ENCODE measurements at places on chromosomes 3 and 15.

DNA sequence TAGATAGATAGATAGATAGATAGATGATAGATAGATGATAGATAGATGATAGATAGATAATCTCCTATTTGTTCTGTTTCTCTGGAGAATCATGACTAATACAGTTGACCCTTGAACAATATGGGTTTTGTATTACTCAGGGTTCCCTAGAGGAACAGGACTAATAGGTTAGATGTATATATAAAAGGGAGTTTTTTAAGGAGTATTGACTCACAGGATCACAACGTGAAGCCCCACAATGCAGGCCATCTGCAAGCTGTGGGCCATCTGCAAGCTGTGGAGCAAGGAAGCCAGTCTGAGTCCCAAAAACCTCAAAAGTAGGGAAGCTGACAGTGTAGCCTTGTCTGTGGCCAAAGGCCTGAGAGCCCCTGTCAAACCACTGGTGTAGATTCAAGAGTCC, 67.6 kb downstream of the PYDC2 start:
- DNase-seq = no peak

DNA sequence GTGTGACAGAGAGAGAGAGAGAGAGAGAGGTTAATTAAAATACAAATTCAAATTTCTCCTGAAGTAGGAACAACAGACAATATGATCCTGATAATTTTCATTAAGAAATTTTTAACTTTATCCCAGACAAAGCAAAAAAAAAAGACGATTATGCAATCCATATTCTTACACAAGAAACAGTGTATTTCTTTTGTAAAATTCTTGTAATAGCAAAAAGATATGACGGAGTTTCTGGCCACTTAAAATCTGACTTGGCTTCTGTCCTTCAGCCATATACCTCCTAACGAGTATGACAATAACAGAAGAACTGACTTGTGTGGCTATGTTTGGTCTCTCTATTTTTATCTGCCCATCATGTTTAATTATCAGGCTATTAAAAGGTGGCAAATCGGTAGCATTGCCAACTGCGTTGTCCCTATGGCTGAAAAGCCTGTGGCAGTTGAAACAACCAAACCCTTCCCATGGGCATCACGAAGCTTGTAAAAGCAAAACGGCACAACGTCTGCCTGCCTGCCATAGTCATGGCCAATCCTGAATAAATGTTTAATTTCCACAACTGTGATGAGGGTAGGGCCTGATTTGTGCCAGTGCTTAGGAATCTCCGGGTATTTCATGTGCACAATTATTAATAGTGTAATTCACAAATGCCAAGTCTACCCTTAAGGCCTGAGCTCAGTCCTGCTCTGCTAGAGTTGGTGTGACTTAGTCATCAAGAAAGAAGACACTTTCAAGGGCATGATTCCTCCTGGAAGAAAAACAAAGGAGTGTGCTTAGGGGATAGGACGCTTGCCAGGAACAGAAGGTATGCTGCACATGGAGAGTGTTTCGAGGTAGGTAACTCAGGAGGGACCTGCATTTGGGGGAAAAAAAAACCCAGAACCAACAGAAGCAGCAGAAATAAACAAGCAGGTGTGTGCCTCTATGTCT, 1090.2 kb downstream of the FHIT start:
- DNase-seq = peak; percentile 31

GRCh38 chr3:45537616-45537969, 57.0 kb upstream of the LIMD1 start:
- no peak for DNase-seq

DNA sequence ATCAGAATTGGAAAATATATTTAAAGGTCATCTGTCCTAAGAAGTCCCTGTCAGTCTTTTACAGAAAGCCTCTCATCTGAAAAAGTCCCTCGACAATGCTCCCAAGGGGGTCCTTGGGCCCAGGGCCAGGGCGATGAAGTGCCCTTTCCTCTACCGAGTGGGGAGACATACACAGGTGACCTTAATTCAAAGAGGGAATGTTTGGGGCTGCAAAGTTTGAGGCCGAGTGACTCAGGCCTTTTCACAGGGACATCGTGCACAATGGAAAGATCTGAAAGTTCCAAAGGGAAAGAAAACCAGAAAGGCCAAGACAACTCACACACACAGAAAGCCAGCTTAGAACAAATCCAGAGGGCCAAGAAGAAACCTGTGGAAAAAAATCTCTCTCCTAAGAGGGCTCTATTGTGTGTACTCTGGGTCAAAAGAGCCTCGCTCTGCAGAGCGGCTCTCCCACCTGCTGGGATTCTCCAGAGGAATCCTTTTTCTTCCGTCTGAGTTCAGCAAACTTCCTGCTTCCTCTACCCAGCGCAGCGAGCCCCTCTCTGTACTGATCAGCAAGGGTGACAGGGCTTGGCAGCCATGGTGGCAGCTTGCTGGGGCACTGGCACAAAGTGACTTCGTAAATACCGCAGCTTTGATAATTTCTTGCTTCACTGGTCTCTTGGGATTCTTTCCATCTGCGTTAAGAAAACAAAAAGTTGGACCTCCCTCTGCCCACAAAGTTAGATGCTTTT, 259.1 kb downstream of the OPA1 start:
- no peak for DNase-seq

DNA sequence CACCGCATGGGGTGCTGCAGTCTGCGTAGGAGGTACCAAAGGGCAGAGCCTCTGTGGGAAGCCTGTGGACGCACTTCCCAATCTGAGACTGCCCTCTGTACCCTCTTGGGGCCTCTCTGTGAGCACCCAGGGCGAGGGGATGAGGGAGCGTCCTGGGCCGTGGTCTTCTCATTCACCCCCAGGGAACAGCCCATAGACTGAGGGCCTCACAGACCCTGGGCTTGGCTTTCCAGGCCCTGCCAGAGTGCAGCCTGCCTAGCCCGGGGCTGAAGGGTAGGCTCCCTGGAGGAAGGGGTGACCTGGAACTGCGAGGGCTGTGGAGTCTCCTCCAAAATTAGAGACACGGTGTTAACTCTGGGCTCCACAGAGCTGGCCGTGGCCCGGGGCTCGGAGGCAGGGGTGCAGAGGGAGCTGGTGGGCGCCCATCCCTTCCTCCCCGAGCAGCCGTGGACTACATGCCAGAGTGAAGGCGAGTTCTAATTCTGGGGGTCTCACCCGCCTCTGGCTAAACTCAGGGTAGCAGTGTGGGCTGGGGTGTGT, 468 bp upstream of the SPTBN5 start:
- no peak for DNase-seq

GRCh38 chr15:44569316-44569715, 32.4 kb downstream of the EIF3J start:
- DNase-seq = no peak

- no peak for DNase-seq
Observed at GRCh38 chr15:32994810-32995424, 199.6 kb downstream of the FMN1 start.

DNA sequence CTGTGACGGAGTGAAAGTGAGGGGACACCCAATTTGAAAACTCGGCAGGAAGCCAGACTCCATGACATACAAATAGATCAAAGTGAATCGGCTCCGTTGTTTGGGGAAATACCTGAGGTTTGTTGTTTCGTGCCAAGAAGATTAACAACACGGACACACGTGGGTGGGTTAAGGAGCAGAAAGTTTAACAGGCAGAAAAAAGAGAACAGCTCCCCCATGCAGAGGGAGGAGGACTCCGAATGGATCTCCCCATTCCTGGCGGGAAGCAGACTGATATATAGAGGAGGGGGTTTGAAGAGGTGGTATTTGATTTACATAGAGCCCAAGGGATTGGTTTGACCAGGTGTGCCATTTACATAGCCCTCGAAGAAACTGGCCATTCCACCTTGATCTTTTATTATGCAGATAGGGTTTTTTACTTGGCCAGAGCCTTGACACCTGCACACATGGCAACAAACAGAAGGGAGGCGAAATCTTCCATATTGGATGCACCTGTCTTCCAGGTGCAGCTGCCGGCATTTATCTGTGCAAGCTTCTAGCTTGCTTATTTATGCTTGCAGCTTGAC, 4.8 kb upstream of the SACM1L start:
- no peak for DNase-seq

GRCh38 chr3:46856576-46857471, 6.4 kb downstream of the MYL3 start:
- no peak for DNase-seq

GRCh38 chr15:71746719-71747118, 63.6 kb upstream of the NR2E3 start:
- DNase-seq = no peak

- DNase-seq = no peak
Observed at GRCh38 chr3:82229397-82229796, 468.0 kb upstream of the GBE1 start.

- no peak for DNase-seq
Observed at GRCh38 chr15:101087172-101087769, 164.6 kb downstream of the CHSY1 start.

- DNase-seq = no peak
Observed at GRCh38 chr15:58277333-58277732, 139.2 kb downstream of the AQP9 start.

DNA sequence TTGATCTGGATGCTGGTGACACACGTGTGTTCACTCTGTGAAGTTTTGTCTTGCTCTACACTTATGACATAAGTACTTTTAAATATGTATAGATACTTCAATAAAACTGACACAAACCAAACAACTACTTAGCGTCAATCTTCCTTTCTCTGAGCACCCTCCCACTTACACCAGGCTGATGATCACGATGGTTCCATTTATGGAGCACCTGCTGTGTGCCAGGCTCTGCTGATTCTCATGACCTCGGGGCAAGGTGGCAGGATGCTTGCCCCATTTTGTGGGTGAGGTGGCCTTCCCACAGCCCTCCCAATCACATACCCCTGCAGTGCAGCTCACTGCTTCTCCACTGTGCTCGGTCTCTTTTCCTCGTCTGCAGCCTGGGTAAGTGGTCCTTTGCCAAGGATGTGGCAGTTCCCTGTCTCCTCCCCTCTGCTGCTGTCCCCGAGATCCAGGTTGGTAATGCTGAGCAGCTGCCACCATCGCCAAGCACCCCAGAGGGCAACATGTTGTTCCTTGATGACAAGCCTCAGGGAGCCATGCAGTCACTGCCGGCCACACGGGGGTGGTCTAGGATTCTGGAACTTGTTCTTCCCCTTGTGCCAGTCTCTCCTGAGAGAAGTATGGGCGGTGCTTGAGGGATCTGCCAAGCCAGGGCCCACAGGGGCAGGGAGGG, 20.6 kb upstream of the ADCY5 start:
- DNase-seq = no peak

GRCh38 chr15:93583968-93584367, 495.0 kb upstream of the RGMA start:
- no peak for DNase-seq

- DNase-seq = no peak
Observed at GRCh38 chr15:45146405-45146804, 16.6 kb downstream of the DUOX1 start.

DNA sequence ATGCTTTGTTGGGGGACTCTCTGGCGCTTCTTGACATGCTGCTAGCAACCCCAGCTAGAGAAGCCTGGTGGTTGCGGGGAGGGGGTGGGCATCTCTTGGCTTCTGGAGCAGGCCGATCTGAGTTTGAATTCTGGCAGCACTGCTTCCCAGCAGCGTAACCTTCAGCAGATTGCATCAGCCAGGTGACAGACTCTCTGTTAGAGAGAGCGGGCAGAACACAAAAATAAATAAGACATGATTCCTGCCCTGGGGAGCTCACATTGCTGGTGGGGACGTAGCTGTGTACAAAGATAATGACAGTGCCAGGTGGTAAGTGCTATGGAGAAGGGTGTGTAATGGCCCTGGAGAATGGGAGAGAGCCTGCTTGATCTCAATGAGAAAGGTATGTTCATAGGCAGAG, 87.4 kb downstream of the THSD4 start:
- no peak for DNase-seq

- DNase-seq = peak; percentile 82
Observed at GRCh38 chr3:44712455-44713075, at the start of gene ZNF502. TSS of gene ZNF502 (plus strand) at chr3:44712660. CDS start at chr3:44720262, 7,602 bp downstream.

GRCh38 chr15:62874959-62875625, 167.5 kb upstream of the TPM1 start:
- no peak for DNase-seq

DNA sequence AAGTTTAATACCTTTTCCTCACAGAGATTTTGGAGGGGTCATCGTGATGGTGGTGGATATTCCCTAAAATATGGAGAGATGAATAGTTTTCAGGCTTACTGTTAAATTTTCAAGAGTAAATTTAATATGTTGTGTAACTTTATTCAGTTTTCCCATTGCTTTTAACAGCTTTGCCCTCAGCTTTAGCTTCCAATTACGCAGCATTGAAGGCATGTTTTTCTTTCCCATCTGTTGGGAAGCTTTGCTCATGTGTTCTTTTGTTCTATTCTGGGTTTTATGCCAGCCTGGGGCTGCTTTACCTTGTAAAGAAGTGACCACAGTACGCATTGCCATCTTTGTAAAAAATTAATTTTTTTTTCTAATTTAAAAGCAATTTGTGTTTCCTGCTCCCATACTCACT, 151.5 kb downstream of the B3GALNT1 start:
- DNase-seq = no peak

DNA sequence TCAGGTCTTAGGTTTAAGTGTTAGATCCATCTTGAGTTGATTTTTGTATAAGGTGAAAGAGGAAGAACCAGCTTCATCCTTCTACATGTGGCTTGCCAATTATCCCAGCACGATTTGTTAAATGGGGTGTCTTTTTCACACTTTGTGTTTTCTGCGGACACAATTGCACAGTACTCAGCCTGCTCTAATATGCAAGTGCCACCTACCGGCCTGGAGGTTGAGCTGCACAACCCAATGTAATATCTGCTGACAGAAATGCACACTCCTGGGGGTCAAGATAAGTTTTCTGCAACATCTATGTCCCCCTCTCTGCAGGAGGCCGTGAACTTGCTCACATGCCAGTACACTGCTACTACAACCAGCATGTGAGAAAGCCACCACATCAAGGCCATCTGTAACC, 791.9 kb upstream of the ROBO1 start:
- no peak for DNase-seq

DNA sequence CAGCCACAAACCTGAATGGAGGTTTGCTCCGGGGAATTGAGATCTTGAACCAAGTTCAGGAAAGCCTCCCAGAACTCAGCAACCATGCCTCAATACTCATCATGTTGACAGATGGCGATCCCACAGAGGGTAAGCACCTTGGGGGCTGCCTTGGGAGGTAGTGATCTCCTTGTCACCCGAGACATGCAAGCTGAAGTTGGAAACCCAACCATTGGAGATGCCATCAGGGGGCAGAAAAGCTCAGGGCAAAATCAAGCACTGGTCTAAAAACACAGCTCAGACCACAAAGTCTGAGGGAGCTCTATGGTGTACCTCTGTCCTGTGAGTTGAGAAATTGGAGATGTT, 5.8 kb downstream of the ITIH1 start:
- no peak for DNase-seq

DNA sequence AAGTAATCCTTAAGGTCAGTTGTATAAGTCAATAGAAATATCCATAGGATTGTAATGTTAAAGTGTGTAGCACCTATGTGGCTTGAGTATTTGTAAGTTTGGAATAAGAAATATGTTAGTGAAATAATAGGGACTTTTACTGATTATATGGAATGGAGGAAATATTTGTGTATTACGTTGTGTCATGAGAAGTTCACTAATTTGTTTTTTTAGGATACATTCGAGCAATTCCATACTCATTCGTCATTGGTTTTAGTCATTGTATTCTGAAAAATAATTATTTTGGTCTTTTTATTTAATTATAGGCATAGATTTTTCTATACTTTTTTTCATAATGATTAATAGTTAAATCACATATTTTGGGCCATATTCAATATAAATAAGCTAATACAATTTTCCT, 21.0 kb downstream of the MBNL1 start:
- no peak for DNase-seq

GRCh38 chr3:127632035-127632820, 3.2 kb downstream of the PODXL2 start:
- no peak for DNase-seq

Data from adrenal gland (tissue), 19 donors.